ENCODE measurements at places on chromosomes 6 and 20.

GRCh38 chr20:63636752-63637628 lies 10.1 kb upstream of the GMEB2 start:
- DNase-seq = no peak

DNA sequence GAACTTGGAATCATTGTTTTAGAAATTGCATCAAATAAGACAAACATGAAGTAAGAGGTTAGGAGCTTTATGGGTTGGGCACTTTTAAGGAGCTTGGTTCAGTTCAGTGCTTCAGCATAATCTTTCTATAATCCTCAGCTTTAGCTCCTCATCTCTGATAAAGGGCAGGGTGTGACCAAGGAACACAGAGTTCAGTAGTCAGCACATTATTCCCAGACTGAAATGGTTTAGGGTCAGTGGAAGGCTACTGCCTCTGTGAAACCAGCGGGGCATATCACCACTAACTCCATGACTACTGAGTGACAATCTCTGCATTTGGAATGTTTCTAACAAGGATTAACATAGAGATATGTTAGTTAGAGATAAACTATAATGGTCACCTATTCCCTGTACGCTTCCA lies 36.9 kb downstream of the CRYBG1 start:
- no peak for DNase-seq

- DNase-seq = no peak
These were observed 75.1 kb upstream of the PTPRK start for GRCh38 chr6:128595544-128595943.

GRCh38 chr6:139568151-139568955 lies 193.9 kb upstream of the CITED2 start:
- no peak for DNase-seq
